ENCODE measurements at places on chromosomes 1 and 21.

- DNase-seq, result no peak
Observed at GRCh38 chr21:44868707-44869106, 4.8 kb downstream of the PTTG1IP start.

DNA sequence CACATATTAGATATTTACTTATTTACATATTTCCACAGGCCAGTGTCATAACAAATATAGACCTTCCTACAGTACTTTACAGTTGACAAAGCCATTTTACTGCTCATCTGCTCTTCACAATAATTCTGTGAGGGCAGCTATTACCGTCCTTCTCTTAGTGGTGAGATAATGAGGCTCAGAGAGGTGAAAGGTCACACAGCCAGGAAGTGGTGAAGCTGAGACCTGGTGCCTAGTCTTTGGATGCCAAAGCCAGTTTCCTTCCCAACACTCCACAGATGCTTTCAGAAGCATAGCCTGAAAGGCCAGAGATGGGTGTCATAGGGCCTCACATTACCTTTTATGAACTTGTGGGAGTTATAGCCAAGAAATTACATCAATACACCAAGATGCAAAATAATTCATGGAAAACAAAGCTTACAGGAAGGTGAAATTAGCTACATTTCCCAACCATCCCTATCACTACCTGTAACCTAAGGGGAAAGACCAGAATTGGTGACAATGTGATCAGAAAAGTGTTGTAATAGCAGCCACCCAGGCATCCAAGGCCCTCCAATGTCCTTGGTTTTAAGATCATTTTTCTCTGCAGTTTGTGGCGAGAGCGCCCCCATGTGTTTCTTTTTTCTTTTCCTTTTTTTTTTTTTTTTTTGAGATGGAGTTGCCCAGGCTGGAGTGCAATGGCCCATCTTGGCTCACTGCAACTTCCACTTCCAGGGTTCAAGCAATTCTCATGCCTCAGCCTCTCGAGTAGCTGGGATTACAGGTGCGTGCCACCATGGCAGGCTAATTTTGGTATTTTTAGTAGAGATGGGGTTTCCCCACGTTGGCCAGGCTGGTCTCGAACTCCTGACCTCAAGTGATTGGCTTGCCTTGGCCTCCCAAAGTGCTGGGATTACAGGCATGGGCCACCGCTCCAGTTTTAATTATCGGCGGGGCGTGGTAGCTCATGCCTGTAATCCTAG is 26.5 kb upstream of the RPL11 start:
- no peak for DNase-seq

GRCh38 chr1:247536340-247536739 is at the start of gene OR2C3:
Gene OR2C3, minus strand, starts transcription at chr1:247536440. Its CDS starts 3,929 bp downstream, at chr1:247532511.
- no peak for DNase-seq

GRCh38 chr1:103911450-103911849 is 161.8 kb downstream of the AMY1C start:
- DNase-seq, result no peak

DNA sequence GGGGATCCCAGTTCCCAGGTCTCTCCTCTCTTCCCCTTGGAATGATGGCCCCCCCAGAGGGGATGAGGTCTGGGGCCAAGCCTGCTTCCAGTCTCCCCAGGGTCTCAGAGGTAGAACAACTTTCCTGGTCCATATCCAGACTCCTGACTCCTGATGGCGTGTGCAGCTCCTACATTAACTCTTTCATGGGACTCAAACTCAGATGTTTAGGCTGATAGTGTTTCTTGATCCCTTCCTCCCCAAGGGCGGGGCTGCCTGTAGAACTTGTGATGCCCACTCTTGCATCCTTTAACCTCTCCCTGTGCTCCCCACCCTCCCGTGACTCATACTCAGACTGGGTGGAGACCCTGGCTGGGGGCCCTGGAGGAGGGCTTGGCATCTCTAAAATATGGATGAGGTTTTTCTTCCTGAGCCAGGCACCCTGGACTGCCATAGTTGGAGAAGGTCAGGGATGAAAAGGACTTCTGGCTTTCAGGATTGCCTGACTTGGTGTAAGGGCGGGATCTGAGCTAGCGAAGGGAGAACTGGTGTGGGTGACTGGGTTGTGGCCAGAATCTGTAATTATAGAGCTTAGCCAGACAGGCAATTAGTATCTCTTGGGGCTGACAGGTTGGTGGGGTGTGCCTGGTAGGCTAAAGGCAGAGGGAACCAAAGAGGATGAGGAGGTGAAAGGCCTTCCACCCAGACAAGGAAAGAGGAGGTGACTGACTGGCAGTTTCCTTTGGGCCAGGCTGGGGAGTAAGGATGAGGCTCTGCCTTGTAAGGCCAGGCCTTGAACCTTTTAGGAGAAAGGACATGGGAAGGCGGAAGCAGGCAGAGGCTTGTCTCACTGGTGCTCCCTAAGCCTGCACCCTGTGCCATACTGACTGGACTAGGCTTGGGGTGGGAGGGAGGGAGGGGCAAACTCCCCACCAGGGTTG is 1.5 kb downstream of the ATP8B2 start:
- peak; percentile 61 for DNase-seq

DNA sequence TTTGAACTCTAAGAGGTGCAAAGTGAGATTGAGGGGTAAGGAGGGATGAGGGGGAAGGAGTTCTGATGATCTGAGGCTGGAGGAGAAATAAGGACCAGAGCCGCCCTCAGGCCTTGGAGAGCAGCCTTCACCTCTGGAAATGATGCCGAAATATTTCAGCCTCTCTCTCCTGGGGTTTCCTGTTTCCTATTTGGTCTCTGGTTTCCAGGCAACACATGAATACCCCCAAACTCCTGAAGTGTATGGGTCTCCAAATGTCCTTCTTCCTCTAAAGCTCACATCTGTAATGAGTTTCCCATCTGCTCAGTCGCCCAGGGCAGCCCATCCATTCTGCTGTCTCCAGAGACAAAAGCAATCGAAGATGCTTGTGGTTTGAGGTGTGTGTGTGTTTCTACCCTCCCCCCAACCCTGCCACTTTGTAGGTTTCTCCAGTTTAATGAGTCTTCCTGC is 52.0 kb upstream of the FAM20B start:
- no peak for DNase-seq

DNA sequence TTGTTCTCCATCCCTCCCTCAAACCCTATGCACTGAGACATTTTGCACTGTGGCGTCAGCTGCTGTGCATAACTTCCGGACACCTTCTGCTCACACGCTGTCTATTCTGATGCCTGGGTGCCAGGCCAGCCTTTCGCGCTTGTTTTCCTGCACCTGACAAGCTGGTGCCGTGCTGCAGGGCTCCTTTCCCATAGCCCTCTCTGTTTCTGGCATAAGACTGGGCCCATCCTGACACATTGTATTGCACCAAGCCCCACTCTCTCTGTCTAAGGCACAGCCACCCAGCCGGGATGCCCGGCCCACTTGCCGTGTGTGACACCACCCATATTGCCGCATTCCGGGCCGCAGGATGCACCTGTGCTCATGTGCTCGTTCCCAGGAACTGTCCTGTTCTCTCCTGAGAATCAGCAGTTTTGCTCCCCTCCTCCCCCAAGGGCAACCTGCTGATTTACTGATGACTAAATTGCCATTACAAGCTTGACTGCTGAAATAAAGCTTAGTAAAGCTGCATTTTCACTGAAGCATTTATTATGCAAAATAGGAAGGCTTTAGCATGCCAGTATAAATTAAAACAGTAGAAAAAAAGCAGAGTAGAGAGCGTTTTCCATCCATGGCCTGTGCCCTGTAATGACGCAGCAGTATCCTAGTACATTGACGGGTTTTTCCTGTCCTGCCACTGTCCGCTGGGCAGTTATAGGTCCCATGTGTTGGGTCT is 88.0 kb downstream of the CD247 start:
- no peak for DNase-seq

GRCh38 chr1:116847190-116847589 is 62.5 kb upstream of the PTGFRN start:
- no peak for DNase-seq

DNA sequence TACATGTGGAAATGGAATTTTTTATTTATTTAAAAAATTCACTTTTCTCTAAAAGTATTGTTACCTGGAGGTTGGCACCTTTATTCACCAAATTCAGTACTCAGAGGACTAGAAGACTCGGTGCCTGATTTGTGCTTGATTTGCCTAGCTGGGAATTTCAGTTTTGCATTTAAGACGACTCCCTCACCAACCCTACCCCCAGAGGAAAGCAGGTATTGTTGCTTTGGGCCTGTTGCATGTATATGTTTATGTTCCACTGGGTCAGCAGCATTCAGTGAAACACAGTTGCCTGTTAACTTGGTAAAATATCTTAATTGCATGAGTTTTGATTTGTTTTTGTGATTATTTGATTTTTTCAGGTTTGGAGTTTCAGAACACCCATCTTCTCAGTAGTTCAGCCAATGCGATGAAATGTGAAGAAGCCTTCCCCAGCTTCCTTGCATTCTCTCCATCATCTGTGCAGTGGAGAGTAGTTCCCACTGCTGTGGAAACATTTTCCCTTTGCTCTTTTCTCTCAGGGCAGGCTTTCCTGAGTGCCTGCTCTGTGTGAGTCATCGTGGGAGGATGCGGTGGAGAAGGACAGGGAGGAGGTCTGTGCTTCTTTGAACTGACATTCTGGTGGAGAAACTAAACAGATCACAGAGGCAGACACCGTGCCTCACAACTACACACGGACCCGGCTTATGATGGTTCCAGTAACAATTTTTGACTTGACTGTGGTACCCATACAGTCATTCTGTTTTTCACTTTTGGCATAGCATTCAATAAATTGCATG is 6.4 kb downstream of the ADARB1 start:
- no peak for DNase-seq

DNA sequence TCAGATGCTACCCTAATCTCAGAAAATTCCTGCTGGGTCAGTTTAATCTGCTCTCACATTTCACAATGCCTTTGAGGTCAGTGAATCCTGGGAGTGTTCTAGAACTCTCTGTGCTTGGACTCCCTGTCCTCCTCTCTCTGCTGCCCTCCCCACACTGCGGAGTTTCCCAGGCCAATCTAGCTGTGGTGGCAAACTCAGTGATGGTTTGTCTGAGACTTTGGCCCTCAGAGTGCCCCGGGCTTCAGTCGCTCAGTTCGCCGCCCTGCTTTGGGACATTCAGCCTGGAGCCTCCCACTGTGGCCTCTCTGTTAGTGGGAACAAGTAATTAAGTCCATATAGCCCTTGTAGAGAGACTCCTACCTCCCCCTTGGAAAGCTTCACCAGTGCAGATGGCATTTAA is 7.1 kb downstream of the C1orf226 start:
- DNase-seq, result no peak

DNA sequence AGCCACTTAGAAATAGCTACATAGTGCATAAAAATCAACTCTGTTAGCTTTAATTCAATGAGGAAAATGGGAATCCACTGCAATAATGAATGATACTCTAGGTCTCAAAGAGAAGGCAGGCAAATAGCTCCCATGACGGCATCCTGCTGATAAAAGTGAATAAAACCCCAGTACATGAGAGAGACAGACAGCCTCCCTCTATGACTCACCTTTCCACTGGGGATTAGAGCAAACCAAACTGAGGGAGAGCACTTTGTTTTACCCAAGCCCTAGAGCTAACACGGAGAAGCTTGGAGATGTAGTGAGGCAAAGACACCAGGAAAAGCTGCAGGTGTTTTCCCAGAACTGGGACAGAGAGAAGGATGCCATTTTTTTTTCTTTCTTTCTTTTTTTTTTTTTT is 621.9 kb downstream of the LRRIQ3 start:
- DNase-seq, result no peak
